ENCODE measurements at places on chromosomes 4 and X. TPM values are rescaled to one million over a fixed set of nuclear protein-coding genes. Genes with fewer than 3 reads are reported as not detected.

Gene ZNF157
- 2.0 TPM for total RNA-seq

Gene ARR3
- not detected for total RNA-seq

Gene WWC2
- 7.4 TPM for total RNA-seq

Gene RGN
- not detected for total RNA-seq

Gene MAGED4B
- total RNA-seq, result 2.2 TPM

Gene ZCCHC13
- not detected for total RNA-seq

Gene RAB41
- total RNA-seq, result not detected

Gene HPSE
- 5.3 TPM for total RNA-seq

Gene PPP4R3C
- not detected for total RNA-seq

Gene TRIML2
- total RNA-seq, result not detected

Gene SHISA3
- total RNA-seq, result not detected

Gene RPS6KA6
- 0.30 TPM for total RNA-seq

DNA sequence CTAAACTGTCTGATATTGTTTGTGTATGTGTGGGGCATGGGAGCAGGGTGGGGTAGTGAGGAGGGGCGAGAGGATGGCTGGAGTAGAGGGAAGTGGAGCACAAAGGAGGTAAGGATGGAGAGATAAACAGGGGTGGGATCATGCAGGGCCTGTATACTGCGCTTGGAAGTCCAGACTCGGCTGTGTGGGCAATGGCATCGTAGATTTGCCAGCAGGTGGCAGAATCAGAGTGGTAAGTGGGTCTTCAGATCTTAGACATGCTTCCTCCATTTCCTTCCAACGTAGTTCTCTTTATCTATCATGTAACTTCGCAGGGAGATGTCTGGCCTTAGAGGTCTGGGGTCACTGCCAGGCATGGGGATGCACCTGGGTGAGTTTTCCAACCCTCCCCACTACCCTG lies 155.5 kb downstream of the PDGFRA start:
- DNase-seq, result no peak

DNA sequence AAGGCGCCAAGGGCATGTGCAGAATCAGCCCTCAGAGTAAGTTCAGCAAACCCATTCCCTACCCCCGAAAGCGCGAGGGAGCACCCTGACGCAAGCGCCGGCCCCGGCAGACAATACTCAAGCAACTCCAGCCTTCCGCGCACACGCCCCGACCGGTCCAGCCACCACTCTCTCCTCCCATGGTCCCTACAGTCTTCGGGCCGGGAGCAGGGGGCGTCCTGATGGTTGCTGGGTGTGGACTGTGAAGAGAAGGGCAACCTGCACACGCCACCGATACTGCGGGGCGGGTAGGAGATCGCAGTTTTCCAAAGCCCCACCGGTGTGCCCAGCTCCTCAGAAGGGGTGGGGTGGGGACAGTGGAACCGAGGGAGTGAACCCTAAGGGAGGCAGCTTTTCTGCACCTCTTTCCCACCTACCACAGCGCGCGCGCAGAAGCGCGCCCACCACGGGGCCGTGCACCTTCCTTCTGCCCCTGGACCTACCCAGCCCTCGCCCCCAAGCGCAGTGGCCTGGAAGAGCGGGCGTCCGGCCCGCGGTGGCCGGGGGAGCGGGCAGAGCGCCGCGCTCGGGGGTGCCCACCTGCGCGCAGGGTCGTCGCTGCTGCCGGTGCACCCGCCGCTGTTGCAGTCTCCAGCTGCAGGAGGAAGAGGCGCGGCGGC lies 650.2 kb upstream of the DIPK2B start:
- no peak for DNase-seq

DNA sequence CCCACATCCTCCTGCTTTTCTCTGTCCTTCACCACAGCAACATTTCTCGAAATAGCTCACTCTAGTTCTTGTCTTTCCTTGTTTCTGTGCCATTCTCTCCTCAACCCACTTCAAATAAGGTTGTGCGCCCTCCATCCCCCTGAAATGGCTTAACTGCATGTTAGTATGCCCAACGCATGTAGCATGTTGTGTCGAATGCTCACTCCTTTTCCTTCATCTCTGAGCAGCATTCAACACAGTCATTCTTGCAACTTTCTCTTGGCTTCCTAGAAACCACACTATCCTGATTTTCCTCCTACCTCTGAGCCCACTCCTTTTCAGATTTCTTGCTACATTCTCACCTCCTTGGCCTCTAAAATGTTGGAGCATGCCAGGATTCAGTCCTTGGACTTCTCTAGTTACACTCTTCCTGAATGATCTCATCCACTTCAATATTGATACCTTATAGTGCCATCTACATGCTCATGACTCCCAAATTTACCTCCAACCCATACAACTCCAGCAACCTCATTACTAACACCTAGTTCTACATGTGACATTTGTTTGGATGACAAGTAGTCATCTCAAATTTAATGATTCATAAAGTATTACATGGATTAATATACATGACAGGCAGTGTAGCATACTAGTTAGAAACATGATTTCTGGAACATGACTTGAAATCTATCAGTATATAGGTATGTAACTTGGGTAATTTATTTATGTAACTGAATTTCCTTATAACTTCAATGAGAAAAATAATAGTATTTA lies 22.3 kb downstream of the RBMX start:
- no peak for DNase-seq

DNA sequence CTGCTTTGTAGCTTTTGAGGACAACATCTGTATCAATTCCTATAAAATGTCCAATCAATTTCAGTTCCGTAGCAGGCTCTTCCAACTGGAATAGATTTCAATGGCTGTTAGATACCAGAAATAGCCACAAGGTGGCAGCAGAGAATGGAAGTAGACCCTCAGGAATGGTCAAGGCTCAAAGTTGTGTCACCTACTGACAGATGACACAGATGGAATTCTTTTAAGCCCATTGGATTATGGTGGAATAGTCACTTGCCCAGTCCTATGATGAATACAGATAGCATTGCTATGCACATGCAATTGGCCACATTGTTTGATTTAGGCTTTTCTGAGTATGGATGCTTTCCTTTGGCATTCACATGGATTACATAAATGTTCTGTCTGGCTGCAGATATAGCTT lies 130.4 kb upstream of the RADX start:
- no peak for DNase-seq

- no peak for DNase-seq
Observed at GRCh38 chr4:176872461-176872860, 79.7 kb upstream of the VEGFC start.

DNA sequence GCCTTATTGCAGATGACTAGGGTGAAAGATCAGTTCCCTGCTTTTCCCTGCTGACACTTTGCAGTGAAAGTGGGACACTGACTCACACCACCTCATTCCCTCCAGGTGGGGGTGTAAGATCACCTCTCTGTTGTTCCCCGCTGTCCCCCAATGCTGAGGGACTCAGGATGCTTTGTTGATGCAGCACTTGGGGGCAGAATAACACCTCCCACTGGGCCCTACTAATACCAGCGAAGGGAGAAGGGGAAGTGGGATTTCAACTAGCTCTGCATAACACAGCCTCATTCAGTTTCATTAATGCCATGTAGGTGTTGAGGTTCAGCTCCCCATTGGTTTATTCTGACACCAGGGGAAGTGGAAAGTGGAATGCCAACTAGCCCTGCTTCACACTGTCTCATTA lies 43.6 kb upstream of the IL1RAPL2 start:
- DNase-seq, result no peak

DNA sequence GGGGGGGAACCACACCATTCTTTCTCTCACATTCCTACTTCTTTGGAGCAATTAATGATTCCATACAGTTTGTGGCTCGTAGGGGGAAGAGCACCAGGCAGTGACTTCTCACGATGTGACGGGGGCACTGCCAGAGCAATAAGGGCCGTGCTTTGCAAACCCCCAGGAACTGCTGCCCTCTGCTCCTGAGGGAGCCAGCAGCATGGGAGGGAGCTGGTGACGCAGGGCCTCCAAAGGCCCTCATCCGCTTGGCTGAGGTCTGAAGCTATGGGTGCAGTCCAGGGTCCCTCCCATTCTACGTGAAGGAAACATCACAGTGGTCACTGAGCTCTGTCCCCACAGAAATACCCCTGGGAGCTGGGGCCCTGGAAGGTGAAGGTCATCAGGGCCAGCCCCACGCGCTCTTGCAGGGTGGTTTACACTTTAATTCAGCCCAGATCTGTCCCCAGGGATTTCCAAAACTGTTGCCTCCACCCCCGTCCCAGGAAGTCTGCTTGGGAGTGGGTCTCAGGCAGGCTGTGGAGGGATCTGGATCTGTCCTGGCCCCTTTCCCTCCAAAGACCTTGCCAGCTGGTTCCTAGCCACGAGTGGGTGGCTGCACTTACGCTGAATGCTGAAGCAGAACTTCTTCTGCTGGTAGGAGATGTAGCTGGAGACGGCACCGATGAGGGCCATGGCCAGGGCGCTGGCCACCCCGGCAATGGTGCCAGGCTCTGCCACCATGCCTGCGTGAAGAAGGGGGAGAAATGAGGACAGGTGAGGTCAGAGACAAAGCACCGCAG lies 82.6 kb downstream of the MTMR1 start:
- no peak for DNase-seq

GRCh38 chr4:77347351-77347966 lies 190.5 kb downstream of the CCNG2 start:
- DNase-seq, result no peak

DNA sequence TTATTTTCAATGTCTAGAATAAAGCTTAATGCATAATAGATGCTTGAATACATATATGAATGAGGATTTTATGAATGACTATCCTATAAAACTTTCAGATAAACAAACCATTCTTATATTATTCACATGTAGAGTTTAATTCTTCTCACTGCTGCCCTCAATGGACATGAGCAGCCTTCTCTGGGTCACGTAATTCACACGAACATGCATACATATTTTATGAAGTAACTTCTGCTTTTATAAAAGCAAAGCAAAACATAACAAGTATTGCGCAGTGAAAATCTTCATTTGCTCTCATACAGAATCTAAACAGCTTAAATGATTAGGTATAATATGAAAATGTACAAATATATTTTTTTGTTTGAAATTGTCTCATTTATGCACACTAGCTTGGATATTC lies 116.7 kb downstream of the TMA16 start:
- DNase-seq, result no peak

DNA sequence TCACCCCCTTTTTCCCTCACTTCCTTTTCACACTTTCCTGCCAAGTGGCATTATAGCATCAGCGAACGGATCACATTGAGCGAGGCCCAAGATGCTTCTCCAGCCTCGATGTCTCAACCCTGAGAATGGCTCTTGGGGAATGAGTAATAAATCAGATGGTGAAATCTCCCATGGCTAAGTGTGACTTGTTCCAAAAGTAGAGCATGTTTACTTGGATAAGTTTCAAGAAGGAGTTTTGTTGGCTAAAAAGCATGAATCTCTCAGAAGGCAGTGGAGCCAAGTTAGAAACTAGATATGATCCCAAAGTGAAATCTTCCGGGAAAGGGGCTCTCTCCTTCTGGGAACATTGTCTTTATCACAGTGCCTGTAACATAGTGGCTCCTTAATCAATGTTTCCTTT lies 316.3 kb downstream of the CAMK2D start:
- no peak for DNase-seq

GRCh38 chrX:14228611-14229010 lies 198.9 kb upstream of the GEMIN8 start:
- no peak for DNase-seq

DNA sequence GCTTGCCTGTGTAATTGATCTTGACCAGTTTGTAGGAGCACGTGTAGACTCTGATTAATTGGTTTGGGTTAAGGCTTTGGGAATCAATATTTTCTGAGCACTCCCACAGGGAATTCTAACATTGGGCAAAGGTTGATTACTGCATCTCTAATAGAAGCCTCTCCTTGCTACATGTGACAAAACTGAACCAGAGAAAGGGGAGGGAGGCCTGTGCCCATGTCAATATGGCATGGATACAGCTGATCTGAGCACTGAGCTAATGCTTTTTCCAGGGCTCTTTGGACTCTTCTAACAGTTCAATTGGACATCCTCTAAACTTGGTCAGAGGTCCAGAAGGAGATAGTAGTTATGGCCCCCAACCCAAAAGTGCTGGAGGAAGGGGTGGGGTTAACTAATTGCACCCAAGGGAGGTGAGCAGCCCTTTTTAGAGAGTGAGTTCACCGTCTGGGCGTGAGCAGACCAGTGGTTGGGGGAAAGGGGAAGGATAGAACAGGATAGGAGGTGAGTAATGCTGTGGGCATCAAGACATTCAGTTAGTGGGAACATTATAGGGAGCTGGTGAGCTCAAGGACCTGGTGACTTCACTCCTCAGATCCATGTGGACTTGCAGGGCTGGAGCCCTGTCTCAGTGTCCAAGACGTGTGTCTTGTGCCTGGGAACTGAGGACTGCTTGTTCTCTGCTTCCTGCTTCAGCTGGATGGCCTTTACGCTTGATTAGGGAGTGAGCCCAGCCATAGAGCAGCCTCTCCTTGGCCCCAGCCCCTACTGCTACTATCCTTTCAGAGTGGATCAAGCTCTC lies 22.8 kb downstream of the MSN start:
- no peak for DNase-seq

- no peak for DNase-seq
Observed at GRCh38 chr4:75028196-75028854, 95.4 kb downstream of the PARM1 start.

GRCh38 chr4:176920694-176921093 lies 128.0 kb upstream of the VEGFC start:
- DNase-seq, result no peak

DNA sequence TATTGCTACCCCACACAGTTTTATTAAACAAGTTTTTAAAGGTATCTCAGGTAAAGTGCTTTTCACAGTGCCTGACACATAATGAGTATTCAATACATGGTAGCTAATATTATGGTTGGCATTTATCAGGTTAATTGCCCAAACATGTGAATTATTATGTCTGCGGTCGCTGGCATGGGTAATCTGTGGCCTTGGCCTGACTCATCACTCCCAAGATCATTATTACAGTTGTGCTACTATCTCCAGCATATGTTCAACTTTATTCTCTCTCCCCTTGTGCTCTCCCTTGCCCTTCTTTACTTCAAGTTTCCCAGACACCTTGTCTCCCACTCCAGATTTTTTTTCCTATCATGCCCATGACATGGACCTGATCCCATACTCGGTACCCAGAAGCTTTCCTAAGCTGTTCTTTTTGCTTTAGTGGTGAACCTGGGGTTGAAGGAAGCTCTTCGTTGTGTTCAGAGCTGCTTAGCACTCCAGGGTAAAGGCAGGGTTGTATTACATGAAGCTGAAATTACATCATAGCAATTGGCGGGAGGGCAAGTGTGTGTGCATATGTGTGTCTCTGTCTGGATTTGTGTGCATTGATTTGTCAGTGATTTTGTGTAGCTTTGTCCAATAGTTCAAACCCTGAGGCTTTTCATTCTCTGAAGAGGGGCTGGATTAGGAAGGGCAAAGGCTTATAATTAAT lies 176.5 kb upstream of the NRK start:
- no peak for DNase-seq

GRCh38 chr4:84291969-84292368 lies 207.1 kb downstream of the NKX6-1 start:
- DNase-seq, result no peak

DNA sequence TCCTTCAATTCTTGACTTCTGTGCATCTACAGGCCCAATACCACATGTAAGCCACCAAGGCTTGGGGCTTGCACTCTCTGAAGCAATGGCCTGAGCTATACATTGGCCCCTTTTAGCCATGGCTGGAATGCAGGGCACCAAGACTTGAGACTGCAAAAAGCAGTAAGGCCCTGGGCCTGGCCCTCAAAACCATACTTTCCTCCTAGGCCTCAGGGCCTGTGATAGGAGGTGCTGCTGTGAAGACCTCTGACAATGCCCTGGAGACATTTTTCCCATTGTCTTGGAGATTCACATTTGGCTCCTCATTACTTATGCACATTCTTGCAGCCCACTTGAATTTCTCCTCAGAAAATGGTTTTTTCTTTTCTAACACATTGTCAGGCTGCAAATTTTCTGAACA lies 68.5 kb upstream of the FSTL5 start:
- DNase-seq, result no peak
